ENCODE measurements at places on chromosomes 1 and 21. TPM values are rescaled to one million over a fixed set of nuclear protein-coding genes. Genes with fewer than 3 reads are reported as not detected.

Gene SPRR4
- not detected for total RNA-seq

DNA sequence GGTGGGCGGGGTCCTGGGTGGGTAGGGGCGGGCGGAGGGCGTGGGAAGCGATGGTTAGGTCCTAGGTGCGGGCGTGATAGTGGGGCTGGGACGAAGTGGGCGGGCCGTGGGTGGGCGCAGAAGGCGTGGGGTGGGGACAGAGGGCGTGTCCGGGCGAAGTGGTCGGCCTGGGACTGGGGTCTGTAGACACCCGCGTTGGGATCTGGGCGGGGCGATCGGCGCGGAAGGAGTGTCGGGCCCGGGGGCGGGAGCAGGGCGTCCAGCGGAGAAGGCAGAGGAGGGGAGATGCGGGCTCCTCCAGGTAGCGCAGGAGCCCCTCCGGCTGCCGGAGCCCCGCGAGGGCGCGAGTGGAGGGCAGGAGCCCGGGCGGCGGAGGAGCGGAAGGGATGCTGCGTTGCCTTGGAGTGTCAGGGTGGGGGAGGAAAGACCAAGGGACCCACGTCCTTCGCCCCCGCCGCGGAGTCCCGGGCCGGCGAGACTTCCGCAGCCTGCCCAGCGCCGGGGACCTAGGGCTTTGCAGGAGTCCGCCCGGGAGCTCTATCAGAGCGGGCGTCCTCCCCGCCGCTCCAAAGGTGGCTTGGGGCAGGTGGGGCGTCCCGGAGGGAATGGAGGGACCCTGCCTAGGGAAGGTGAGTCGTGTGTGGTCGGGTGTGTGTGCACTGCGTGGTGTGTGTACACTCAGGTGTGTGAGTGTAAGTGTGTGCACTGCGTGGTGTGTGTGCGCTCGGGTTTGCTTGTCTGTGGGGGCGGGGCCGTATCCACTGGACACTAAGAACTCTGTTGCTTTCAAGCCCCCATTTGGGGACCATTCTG lies 27.0 kb upstream of the PRSS38 start:
- DNase-seq = peak; percentile 57

Gene THEM5
- not detected for total RNA-seq

DNA sequence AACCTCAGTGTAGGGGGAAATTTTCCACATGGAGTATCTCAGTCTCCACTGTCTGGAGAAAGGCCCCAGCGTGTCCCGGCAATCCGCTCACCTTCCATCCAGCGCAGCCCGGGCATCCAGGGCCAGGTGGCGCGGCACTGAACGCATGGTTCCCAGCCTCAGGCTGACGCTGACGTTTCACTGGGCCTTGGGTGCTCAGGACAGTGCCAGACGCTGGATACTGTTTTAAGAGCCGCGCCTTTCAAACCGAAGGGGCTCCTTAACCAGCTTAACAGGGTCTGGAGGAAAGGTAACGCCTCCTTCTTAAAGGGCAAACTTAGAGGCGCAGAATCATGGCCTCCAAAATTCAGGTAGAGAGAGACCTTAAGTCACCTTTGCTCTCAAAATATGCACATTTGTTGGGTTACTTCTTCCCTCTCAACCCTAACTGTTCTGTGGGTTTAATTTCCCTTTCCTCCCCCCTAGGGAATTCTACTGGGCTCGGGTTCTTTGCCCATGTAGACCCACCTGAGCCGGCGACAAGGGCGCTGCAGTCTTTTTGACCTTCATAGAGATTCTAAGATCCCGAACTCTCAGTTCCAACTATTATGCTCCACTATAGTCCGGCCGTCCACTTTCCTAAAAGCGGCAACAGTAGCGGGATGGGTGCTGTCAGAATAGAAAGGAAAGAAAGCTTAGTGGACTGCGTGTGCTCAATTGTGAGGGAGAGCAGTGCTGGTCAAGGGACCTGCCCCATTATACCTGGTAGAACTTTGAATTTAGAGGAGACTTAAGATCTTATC lies 3.5 kb upstream of the LHX9 start:
- no peak for DNase-seq

Gene CFAP74
- not detected for total RNA-seq

Gene UBAP2L
- total RNA-seq = 101 TPM

Gene SLC44A3
- 1.4 TPM for total RNA-seq

Gene ADGRB2
- 8.3 TPM for total RNA-seq

Gene RAD54L
- 24.2 TPM for total RNA-seq

DNA sequence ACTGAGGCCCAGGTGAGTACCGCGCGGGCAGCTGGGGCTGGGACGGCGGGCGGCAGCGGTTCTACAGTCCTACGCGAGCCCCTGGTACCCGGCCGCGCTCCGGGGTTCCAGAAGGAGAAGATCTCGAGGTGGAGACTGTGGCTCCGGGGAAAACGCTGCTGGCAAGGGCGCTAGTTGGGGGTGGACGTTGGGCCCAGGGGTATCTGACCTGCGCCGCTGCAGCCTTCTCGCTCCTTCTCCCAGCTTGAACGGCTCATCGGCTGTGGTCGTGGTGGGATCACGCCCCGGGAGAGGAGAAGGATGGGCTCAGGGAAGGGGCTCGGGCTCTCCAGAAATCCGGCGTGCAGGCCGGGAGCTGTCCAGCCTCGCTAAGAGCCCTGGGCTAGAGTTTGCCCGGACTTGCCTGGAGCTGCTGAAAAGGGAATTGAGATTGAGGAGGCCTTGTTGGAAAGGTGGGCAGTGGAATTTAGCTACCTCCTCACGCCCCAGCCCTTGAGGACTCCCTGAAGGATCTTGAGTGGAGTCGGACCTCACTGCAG lies 1.1 kb upstream of the POU3F1 start:
- peak; percentile 17 for DNase-seq

Gene SMYD2
- total RNA-seq = 78.8 TPM

Gene IL22RA1
- 1.3 TPM for total RNA-seq

Gene UTS2
- total RNA-seq = not detected

- DNase-seq = no peak
Observed at GRCh38 chr1:17881761-17882160, 126.6 kb downstream of the ACTL8 start.

Gene MAP1LC3C
- not detected for total RNA-seq

- no peak for DNase-seq
Observed at GRCh38 chr1:20366463-20367115, 75.9 kb downstream of the VWA5B1 start.

DNA sequence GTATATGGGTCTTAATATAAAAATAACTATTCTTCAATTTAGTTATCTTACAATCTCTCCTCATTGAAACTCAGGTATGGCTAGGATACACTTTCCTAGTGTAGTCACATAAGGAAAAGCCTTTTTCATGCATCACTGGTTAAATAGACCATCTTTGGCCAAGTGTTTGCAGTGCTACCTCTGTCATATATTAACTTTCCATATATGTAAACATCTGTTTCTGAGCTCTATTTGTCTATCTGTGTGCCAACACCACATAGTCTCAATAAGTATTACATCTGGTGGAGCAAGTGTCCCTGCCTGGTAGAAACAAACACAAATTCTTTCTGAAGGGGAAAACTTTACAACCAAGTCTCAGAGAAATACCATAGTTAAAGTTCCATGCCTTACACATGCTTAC lies 134.6 kb downstream of the TSEN15 start:
- DNase-seq = no peak

DNA sequence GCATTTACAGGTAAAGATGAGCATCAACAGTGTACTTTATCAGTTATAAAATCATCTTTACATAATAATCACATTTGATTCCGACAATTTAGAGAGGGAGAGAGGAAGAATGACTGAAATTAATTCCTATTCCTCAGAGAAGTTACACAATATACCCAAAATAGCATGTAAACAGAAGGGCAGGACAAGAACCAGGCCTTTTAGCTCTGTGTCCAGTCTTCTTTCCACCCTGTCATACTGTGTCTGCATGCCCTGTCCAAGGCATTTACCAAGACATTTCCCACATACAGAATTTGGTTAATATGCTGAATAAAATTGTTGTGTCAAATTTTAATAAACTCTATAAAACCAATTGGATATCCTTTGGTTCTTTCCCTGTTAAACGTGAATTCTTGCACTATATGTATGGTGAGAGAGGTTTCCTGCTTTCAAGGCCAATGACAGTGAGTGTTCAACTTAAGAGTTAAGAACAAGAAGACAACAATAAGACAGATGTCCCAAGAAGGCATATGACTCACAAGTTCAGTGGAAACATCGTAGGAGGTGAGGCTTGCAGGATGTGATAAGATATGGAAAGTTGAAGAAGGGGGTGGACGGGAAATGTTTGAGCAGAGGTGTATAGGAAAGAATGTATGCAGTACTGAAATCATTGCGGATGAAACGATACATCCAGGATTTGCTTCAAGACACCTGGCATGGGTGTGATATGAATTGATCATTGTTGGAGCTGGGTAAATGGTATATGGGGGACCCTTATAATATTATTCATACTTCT lies 20.8 kb downstream of the LRRC8B start:
- no peak for DNase-seq

DNA sequence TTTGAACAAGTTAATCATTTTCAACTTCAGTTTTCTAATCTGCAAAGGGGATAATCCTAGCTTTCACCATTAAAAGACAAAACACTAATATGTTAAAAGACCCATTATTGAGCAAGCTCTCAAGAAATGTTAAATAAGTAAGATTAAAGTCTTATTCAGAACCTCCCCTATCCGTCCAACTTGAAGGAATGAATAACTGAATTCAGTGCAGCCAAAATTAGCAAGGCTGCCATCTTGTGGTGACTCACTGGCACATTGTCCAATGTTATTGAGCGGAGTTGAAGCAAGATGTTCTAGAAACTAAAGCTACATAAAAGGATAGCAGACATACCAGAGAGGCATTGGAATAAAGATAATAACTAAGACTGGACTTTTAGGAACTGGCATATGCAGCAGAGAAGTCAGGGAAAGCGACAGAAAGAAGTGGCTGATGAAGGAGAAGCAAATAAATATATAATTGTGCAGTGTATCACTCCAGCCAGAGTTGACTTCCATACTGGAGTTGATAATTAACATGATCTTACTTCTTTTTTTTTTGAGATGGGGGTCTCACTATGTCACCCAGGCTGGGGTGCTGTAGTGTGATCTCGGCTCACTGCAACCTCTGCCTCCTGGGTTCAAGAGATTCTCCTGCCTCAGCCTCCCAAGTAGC lies 8.2 kb upstream of the CAP1 start:
- peak; percentile 65 for DNase-seq

DNA sequence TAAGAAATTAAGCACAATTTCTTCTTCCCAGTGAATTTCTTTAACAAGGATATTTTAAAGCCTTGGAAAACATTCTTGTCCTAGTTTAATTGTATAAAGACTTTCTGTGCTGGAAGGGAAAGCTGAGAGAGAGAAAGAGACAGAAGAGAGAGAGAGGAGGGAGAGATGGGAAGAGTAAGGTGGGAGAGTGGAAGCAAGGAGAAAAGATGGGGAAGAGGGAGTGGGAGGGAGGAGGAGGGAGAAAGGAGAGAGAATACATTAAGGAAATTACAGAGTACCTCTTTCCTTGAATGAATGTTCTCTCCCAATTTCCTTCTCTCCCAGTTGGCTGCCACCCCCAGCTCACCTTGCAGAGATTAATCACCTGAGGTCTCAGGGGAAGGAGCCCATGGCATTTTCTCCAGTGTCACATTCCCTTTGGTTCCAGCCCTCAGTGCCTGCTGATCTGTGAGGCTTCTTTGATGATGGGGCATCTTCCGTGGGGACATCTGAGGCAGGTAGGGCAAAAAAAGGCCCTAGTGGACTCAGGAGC lies 32.4 kb upstream of the KCNA10 start:
- no peak for DNase-seq

Gene LCE3B
- total RNA-seq = not detected

GRCh38 chr1:92698932-92699331 lies 86.0 kb downstream of the EVI5 start:
- no peak for DNase-seq

DNA sequence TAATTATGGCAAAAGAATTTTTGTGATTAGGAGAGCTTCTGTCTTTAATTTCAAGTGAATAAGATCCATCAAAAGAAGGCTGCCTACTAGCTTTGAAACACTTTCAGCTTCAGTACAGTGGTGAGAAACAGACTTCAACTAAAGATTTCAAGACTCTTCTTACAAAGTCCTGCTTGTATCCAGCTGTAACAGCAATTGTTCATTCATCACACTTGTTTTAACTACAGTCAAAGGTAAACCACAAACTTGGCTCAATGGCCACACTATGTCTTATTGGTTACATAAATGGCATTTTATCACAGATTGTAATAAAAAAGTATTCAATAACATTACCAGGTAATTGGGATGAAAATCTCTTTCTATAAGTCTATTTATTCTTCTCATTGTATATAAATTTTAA lies 59.2 kb downstream of the WARS2 start:
- DNase-seq = peak; percentile 56

DNA sequence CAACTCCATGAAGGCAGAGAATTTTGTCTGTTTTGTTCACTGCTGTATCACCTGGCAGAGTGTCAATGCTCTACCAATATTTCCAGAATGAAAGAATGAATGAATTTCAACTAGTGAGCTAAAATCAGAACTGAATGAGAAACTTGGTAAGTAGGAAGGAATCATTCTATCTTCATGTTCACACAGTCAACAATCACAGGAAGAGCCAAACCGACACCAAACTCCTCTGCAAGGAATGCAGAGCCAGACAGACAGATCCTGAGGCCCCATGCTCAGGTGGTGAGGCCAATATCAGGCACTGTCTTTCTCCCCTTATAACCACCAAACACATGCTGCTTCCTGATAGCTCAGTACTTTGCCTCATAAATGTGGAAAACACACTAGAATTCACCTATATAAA lies 139.1 kb downstream of the SLC45A1 start:
- DNase-seq = no peak

Gene L1TD1
- total RNA-seq = not detected

GRCh38 chr1:237478842-237479241 lies 411.9 kb downstream of the ZP4 start:
- no peak for DNase-seq

Gene KRTAP11-1
- not detected for total RNA-seq

DNA sequence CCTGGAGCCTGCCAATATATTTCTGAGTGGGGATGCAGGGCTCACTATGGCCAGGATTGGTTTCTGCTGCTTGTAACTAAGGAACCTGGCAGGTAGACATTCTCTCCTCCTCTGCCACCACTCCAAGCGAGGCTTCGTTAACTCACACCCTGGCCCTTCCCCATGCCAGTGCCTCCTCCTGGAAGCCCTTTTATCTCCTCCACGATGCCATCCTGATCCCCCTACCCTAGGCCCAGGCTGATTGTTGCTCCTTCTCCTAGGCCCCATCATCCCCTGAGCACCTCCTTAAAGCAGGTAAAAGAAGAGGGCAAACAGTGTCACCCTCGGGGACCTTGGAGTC lies 118.5 kb downstream of the DMRTB1 start:
- DNase-seq = no peak

GRCh38 chr1:53254011-53254640 lies 15.8 kb upstream of the MAGOH start:
- DNase-seq = no peak

Gene OR6K3
- not detected for total RNA-seq

DNA sequence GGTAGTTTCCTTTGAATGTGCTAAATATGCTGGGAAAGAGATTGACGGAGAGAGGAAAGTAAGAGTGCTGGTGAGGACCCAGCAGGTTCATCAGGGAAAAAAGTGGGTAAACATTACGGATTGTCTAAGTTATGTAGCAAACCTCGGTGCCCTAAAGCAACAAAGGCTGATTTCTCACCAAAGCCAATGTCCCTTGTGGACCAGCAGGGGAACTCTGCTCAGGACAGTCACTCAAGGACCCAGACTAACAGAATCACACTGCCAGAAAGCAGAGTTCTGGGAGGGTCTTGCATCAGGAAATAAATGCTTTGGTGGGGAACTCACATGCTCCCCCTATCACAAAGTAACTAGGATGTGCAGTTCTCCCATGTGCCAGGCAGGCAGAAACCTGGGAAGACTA lies 1.7 kb upstream of the IKBKE start:
- DNase-seq = no peak
